Stimulated activated CD4-positive, alpha-beta T cell treated with anti-CD3 and anti-CD28 coated beads, Interleukin-1b, Interleukin-23, amount 100 ng/mL, for 4 hours (primary cell): ENCODE measurements at places on chromosomes 5 and 9.
A peak's percentile ranks its signal among the peaks of the same experiment; 100 is the strongest.

GRCh38 chr5:98657559-98657958 is 115.9 kb upstream of the RGMB start:
- no peak for DNase-seq

- DNase-seq, result peak; percentile 54
These were observed 90.0 kb downstream of the PRRT1B start for GRCh38 chr9:131635285-131635684.

- DNase-seq, result no peak
These were observed 72.5 kb downstream of the SPIN1 start for GRCh38 chr9:88460587-88461332.

DNA sequence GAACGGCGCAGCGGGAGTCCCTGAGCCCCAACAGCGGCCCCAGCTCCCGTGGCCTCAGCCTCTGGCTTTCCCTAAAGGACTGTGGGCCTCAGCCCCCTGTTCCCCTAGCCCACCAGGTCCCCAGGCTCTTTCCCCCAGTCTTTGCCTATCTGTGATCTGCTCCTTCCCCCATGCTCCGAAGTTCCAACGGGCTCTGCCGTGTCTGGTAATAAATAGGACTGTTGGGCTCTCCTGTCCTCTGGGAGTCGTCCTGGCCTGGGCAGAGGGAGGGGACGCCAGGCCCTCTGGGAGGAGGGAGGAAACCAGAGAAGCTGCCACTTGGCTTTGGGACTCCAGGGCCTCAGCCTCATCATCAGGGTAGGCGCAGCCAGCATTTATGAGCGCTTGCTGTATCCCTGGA is 28.1 kb downstream of the ADGRD2 start:
- no peak for DNase-seq

- DNase-seq, result peak; percentile 7
These were observed 95.7 kb downstream of the TTC39B start for GRCh38 chr9:15211160-15211814.

- DNase-seq, result no peak
These were observed 150.5 kb downstream of the YTHDC2 start for GRCh38 chr5:113663879-113664541.

- no peak for DNase-seq
These were observed 16.9 kb downstream of the TEK start for GRCh38 chr9:27125936-27126335.

- DNase-seq, result no peak
These were observed 106.2 kb upstream of the SARDH start for GRCh38 chr9:133844398-133844784.

DNA sequence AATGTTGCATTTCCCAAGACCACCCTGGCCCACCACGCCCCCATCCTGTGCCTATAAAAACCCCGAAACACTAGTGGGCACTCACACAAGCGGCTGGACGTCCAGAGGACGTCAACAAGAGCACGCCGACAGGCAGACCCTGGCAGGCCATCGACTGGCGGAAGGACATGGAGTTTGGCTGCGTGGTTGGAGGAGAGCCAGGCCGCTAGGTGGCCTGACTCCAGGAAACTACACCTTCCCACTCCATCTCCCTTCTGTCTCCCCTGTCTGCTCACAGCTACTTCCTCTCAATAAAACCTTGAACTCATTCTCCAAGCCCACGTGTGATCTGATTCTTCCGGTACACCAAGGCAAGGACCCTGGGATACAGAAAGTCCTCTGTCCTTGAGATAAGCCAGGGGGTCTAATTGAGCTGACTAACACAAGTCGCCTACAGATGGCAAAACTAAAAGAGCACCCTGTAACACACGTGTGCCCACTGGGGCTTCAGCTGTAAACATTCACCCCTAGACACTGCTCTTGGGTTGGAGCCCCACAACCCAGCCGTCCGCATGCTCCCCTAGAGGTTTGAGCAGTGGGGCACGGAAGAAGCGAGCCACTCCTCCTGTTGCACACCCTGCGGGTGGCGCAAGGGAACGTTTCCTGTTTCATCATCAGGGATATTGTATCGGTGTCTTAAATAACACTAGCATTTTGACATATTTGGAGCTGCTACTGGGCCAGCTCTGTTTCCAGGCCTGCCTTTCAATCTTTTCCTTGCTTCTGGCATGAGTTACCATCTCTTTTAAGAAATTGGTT is 54.5 kb upstream of the TAF11L2 start:
- no peak for DNase-seq

GRCh38 chr5:123543438-123543837 is 31.5 kb downstream of the CSNK1G3 start:
- no peak for DNase-seq

- no peak for DNase-seq
These were observed 175.8 kb upstream of the CHD1 start for GRCh38 chr5:99104538-99105132.

GRCh38 chr9:93136011-93136440 is 2.0 kb upstream of the NINJ1 start:
- DNase-seq, result no peak

DNA sequence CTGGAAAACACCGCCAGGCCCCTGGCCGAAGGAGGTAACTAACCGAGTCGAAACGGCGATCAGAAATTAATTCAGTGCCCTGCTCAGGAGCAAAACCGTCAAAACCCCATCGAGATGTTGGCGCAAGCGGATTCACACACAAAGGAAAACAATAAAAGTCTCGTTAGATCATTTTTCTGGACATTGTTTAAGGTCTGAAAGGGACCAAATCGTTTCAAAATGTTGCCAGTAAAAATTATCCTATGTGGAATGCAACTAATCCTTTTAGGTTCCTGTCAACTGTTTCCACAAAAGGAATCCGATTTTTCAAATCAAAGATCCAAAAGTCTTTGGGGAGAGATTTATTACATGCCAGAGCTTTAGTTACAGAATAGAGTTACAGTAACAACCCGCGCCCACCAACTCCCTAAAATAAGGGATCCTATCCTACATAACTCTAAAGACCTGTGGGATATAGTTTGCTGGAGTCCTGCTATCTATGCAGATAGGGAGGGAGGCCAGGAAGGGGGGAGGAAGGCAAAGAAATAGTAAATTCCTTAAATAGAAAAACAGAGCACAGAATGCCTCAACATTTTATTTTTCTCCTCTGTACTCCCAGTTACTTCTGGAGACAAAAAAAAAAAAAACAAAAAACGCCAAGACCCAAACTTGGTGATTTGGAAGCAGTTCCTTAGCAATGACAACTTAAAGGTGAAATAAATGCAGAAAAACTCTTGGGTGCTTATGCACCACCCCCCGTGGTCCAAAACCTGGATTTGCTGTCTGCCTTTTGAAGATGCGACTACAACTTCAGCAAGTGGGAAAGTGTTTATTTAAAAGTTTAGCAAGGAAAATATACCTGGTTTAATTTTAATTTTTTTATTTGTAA is 10.6 kb downstream of the FOXD1 start:
- no peak for DNase-seq

GRCh38 chr5:149397530-149397929 is 18.4 kb upstream of the IL17B start:
- DNase-seq, result no peak

DNA sequence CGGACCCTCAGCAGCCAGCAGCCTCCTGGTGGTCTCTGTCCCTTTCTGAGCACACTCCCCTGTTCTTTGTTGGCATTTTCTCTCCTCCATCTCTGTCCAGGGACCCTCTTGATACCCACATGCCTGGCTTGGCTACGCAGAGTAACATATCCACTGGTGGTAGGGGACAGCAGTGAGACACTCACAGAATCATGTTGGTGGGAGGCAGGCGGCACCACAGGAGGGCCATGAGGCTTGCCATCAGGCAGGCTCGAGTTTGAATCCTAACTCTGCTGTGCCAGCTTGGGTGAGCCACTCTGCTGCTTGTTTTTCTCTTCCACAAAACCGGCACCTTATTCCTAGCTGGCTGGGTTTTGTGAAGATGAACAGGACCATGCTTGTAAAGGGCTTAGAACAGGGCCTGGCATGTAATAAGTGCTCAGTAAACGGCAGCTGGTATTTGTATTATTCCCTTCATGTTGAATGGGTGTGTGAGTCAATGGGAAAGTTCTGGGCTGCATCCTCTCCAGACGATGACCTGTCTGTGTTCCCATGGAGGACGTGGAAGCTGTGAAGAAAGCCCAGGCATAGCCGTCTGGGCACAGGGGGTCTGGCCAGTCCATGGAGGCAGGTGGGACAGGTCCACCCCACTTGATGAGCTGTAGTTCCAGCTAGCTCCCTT is 2.3 kb downstream of the COL27A1 start:
- DNase-seq, result no peak

DNA sequence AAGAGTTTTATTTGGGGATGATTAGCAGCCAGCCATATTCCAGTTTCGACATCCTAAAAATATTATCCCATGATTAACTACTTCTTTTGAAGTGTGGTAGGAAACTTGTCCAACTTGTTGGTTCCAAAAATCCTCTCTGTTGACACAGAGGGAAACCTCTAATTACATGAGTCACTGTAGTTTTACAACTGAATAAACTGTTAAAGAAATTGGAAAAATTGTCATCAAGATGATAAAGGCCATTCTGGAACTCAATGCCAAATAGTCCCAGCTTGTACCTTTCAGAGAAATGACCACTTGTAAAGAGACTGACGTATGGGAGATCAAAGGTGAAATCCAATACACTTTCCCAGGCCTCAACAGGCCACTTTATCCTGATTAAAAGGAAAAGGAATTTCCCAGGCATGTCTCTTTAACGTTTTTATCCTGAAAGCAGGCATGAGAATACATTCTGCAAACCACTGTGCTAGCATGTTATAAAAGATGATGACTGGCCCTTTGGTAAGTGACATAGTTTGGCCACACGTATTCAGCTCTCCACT is 261.6 kb downstream of the GLIS3 start:
- no peak for DNase-seq

- DNase-seq, result no peak
These were observed 20.0 kb downstream of the MORN5 start for GRCh38 chr9:122179690-122180074.
